ENCODE measurements at places on chromosomes 12 and 14.

DNA sequence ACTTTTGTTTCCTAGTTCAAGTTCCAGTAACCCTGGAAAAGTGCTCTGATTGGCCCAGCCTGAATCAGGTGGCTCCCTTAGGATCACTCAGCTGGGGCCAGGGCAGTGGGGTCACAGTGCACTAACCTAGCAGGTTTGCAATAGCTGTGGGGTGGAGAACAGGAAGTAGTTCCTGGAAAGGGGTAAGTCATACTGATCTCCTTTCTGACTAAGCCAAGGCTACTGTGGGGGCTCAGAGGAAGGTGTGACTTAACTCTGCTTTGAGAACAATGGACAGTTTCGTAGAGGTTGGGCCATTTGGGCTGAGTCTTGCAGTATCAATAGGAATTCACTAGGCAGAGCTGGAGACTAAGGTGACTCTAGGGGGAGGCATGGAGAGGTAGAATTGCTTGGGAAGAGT is 89.4 kb downstream of the KIF26A start:
- no peak for DNase-seq

- DNase-seq: no peak
These were observed 834.7 kb downstream of the DIO2 start for GRCh38 chr14:79376557-79376956.

- no peak for DNase-seq
These were observed 962.9 kb downstream of the TMEM121 start for GRCh38 chr14:106489112-106489881.

GRCh38 chr12:1732914-1733313 is 42.0 kb downstream of the ADIPOR2 start:
- no peak for DNase-seq

GRCh38 chr14:21169573-21169972 is 13.7 kb upstream of the OR5AU1 start:
- no peak for DNase-seq

DNA sequence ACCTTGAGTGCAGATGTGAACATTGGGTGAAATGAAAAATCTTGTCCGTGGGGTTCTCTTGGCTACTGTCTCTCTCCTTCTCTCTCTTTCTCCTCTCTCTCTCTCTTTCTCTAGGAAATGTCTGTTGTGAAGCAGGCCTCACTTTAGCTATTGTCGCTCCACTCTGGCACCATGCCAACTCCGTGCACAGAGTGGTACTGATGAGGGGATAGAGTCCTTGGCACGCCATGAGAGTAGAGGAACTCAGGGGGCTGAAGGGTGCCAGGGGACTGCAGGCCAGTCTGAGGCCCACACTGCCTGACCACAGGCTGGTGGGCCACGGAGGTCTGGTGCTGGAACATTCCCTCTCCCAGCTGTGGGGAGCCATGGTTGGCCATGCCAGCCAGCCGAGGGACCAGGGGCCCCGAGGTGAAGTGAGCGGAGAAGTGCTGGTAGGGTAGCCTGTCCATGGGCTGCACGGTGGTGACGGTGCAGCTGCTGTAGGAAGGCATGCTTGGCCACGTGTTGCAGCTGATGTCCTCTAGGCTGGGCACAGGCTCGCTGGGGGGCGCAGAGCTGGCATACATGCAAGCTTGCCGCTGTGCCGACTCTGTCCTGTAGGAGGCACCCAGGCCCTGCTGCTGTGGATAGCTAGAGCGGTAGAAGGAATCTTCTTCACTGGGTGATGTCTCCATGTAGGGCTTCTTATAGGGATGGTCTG is 50.4 kb downstream of the TBX5 start:
- DNase-seq: no peak

DNA sequence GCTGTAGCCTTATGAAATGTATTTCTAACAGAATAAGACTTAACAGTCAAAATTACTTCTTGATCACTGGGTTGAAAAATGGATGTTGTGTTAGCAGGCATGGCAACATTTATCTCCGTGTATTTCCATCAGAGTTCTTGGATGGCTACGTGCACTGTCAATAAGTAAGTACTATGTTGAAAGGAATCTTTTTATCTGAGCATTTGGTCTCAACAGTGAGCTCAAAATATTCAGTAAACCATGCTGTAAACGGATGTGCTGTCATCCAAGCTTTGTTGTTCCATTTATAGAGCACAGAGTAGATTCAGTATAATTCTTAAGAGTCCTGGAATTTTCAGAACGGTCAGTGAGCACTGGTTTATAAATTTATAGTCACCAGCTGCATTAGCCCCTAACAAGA is 15.5 kb downstream of the SCAF11 start:
- DNase-seq: no peak

DNA sequence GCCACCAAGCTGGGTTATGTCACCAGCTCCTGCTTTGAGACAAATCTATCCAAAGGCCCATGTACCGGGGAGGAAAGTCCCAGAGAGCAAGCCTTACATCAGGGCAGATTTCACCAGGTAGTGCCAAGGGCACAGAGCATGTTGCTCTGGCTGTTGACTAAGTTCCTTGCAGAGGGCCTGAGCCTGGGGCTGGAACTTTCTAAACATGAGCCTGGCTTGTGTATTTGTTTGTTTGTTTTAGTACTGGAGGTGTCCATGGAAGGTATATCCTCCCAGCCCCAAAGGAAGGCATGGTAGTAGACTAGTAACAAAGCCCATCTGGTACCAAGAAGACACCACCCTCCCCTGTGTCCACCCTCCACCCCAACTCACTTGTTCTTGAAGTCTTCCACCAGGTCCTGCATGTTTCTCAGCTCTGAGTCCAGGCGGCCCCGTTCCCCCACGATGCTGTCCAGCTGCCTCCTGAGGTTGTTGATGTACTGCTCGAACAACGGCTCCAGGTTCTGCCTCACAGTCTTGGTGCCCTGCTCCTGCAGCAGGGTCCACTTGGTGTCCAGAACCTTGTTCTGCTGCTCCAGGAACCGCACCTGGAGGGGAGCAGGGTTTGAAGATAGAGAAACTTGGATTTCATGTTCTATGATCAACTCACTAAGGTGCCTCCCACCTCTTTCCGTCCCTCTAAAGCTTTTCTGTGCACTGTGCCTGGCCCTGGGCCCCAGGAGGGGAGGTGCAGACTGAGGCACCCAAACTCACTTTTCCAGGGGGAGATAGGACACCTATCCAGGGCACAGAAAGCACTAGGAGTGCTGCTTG is 1.4 kb downstream of the KRT5 start:
- no peak for DNase-seq

- peak; percentile 28 for DNase-seq
These were observed 52.6 kb upstream of the VPS33A start for GRCh38 chr12:122318607-122319605.

GRCh38 chr12:92601176-92601575 is 101.6 kb upstream of the PLEKHG7 start:
- DNase-seq: no peak

DNA sequence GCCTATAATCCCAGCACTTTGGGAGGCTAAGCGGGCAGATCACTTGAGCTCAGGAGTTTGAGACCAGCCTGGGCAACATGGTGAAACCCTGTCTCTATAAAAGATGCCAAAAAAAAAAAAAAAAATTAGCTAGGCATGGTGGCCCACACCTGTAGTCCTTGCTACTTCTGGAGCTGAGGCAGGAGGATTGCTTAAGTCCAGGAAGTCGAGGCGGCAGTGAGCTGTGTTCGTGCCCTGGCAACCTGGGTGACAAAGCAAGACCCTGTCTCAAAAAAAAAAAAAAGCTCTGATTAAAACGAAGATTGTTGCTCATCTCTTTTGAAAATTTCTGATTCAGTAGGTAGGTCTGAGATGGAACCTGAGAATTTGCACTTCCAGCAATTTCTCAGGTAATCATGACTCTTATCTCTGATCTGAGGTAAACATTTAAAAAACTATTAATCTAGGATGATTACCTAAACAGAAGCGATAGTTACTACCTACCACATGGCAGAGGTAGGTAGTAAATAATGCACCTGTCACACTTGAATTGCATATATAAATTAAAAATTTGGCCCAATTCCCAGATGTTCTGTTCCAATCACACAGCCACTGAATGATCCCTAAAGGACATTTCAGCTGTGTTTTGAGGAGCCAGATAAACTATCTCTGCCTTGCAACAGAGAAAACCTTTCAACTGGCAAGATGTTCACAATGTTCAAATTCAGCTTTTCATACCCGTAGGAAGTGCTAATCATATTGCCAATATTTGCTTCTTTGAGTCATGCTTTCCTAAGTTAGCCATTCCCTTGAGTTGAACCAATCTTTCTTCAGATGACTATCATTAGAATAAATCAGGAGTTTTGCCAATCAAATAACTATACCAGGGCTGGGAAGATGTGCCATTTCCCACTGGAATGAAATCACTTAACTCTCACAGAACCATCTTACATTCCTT is 4.2 kb upstream of the TEP1 start:
- DNase-seq: no peak

DNA sequence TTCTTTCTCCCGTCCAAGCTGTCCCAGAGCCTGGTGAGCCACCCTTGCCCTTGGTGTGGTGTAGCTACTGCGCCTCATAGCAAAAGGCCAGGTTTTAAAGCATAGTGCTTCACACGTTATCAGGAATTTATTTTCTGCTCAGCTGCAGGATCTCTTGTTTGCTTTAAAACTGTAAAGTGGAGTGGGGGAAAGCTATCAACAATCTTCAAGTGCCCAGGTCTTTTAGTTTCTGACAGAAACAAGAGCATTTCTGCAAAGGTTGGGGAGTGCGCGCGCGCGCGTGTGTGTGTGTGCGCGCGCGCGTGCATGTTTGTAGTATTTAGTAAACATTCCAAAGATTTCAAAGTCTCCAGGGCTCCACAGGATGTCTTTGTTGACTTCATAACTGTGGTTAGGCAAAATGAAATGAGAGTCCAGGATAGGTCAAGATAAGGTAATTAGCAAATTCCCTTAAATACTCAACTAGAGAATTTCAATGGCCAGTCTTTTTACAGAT is 45.5 kb downstream of the EML1 start:
- DNase-seq: no peak

GRCh38 chr14:100866666-100867630 is 36.6 kb downstream of the RTL1 start:
- no peak for DNase-seq

- DNase-seq: no peak
These were observed 104.0 kb downstream of the WIF1 start for GRCh38 chr12:65016881-65017650.

DNA sequence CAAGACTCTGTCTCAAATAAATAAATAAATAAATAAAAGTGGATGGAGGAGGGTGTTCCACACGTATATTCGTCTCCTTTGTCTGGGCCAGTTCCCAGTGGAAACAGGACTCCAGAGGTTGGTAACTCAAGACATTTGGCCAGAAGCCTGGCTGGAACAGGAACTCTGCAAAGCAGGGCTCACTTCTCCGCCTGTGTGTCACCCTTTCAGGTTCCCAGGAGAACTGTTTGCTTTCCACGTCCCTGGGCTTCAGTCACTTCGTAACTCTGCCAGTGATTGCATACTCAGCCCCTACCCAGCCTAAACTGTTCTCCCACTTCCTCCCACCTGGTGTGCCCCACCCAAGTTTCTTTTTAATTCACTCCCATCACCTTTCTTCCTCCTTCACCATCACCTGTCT is 7.0 kb upstream of the UBE2N start:
- no peak for DNase-seq

GRCh38 chr14:52089218-52089617 is 20.4 kb upstream of the NID2 start:
- no peak for DNase-seq

DNA sequence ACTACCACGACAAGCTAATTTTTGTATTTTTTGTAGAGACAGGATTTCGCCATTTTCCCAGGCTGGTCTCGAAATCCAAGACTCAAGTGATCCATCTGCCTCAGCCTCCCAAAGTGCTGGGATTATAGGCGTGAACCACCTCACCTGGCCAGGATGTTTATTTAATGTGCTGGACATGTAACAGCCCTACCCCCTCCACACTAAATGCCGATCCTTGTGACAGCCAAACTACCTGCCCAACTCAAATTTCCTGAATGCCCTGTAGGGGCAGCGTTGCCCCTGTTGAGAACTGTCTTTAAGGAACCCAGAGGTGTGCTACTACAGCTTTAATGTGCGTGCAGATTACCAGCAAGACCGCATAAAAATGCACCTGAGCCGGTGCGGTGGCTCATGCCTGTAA is 48.1 kb downstream of the KCNK13 start:
- DNase-seq: no peak

GRCh38 chr14:100408350-100409002 is 85.3 kb downstream of the SLC25A47 start:
- DNase-seq: no peak

- no peak for DNase-seq
These were observed 259.5 kb upstream of the E2F7 start for GRCh38 chr12:77324763-77325468.
